ENCODE measurements at places on chromosomes 4 and X.

DNA sequence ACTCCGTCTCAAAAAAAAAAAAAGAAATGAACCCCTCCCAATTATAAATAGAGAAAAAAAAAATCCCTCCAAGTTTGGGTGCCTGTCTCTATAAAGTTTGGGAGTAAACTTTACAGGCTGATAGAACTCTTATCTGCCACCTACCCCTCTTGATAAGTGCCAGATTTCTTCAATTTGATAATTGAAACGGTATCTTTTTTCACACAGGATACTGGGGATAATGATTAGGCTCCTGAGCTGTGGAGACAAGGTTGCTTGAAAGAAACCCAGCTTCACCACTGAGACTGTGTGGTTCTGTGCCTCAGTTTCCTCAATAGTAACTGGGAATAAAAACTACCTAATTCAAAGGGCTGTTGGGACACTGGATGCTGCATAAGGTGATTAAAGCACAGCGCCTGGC lies 606 bp downstream of the EFHC2 start:
- DNase-seq: no peak

DNA sequence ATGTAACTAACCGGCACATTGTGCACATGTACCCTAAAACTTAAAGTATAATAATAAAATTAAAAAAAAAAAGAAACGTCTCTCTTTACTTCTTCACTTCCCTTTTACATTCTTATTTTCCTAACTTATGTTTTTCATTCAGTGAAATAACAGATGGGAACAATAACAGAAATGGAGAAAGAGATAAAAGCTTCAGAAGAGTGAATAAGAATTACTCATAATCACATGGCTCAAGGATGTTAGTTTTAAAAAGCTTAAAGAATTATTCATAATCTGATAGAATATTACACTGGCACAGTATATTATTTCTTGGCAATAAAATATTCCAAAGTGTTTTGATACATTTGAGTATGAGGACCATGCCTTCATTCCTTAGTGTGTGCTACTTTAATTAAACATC lies 175.6 kb downstream of the COL25A1 start:
- DNase-seq: no peak

DNA sequence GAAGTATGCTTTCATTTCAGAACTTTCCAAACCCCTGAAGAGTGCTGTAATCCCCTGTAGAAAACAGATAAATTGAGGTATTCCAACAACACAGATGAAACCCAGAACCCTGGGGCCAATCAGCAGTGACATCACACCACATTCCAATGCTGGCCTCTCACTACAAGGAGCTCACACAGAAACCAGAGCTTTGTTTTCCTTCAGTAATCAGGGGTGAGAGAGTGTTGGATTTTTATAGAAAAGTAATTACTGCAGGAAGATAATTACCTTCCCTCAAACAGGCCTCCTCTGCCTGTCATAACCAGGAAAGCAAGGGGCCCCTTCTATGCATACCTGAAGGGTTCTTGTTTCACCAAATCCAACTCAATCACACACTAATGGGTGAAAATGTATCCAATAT lies 246.2 kb downstream of the SCFD2 start:
- no peak for DNase-seq

GRCh38 chrX:74492720-74493201 lies 71.5 kb downstream of the SLC16A2 start:
- no peak for DNase-seq

GRCh38 chr4:22496165-22496813 lies 19.6 kb downstream of the ADGRA3 start:
- DNase-seq: no peak

- DNase-seq: no peak
Measured at GRCh38 chr4:13176741-13177142, 307.4 kb downstream of the RAB28 start.

- DNase-seq: no peak
Measured at GRCh38 chrX:46463682-46464081, 81.5 kb downstream of the ZNF674 start.

- DNase-seq: peak; percentile 66
Measured at GRCh38 chrX:101799387-101799786, 132.4 kb downstream of the ZMAT1 start.

GRCh38 chr4:69748173-69748572 lies 12.2 kb downstream of the SULT1B1 start:
- no peak for DNase-seq

- DNase-seq: no peak
Measured at GRCh38 chr4:30828264-30828926, 108.2 kb downstream of the PCDH7 start.

- DNase-seq: no peak
Measured at GRCh38 chr4:174709526-174709925, 119.5 kb downstream of the GLRA3 start.

GRCh38 chr4:144750348-144750747 lies 104.4 kb downstream of the HHIP start:
- DNase-seq: no peak

DNA sequence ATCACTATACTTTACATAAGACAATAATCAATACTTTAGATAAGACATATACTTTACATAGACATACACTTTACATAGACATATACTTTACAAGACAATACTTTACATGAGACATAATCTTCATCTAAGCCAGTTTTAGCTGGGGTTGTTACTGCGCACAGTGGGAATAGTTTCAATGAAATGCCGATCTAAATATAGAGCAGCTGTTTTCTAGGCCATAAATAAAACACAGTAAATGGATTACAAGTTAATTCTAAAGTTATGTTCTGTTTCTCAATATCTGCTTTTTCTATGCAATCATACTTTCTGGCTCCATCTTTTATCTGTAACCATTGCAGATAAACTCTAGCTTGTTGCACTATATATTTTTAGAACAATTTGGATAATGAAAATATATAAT lies 1470.6 kb upstream of the PABPC4L start:
- no peak for DNase-seq

- DNase-seq: no peak
Measured at GRCh38 chrX:45323387-45323786, 122.7 kb upstream of the DIPK2B start.

GRCh38 chr4:174154215-174154854 lies 129.1 kb downstream of the FBXO8 start:
- no peak for DNase-seq

GRCh38 chr4:130393231-130393630 lies 1297.3 kb downstream of the C4orf33 start:
- no peak for DNase-seq

- no peak for DNase-seq
Measured at GRCh38 chrX:46961097-46961496, 48.9 kb downstream of the JADE3 start.

- DNase-seq: no peak
Measured at GRCh38 chr4:5798462-5798861, 87.5 kb downstream of the EVC start.

GRCh38 chr4:48380583-48381167 lies 39.3 kb downstream of the SLAIN2 start:
- DNase-seq: no peak

DNA sequence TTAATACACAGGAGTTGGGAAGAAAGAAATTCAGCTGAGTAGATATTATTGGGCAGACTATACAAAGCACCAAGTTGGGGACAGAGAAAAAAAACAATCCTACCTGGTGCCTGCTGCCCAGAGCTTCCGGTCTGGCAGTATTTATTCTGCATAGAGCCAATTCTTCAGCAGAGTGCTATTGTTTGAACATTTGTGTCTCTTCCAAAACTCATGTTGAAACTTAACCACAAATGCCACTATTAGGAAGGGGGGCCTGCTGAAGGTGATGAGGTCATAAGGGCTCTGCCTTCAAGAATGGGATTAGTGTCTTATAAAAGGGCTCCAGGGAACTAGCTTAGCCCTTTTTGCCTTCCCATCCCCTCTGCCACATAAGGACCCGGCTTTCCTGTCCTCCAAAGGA lies 136.2 kb downstream of the EVC2 start:
- no peak for DNase-seq

GRCh38 chr4:147780137-147780777 lies 48.4 kb downstream of the ARHGAP10 start:
- DNase-seq: no peak
